ENCODE measurements at places on chromosomes 16 and 17.

DNA sequence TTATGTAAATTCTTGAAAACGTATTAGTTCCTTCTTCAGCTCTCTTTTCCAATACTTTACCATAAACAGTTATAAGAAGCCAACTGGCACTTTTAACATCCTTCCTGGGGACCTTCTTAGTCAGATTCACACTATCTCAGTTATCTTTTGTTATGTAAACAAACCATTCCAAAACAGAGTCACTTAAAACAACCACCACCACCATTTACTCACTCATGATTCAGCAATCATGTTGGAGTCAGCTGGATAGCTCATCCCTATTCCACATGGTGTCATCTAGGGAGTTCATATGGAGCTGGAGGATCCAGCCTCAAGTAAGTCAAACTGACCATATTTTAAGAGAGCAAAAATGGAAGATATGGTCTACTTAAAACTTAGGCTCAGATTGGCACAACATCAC is 240.3 kb upstream of the IRX3 start:
- DNase-seq = no peak

DNA sequence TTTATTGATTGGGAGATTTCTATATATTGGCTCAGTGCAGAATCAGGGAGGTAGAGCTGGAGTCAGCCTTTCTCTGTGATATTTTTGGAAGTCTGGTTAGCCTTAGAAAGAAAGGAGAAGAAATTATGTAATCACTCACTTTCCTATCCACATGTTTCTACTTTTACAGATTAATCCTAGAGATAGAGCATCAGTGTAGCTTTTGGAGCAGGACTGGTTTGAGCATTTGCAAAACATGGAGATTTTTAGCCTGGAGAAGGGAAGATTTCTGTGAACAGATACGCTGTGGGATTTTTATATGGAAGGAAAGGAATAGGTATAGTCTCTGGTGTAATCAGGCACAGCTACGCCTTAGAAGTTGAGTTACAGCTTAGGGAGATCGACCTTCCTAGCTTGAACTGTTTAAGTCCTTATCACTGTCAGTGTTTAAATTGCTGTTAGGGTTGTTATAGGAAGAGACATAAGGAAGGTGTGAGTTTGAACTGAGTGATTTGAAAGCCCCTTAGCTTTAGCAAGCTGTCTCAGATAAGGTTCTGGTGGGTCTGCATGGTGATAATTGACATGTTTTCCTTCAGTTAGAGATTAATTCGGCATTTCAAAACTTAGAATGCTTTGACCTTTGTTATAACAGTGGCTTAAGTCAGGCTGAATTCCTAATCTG is 20.5 kb downstream of the METTL9 start:
- DNase-seq = no peak

DNA sequence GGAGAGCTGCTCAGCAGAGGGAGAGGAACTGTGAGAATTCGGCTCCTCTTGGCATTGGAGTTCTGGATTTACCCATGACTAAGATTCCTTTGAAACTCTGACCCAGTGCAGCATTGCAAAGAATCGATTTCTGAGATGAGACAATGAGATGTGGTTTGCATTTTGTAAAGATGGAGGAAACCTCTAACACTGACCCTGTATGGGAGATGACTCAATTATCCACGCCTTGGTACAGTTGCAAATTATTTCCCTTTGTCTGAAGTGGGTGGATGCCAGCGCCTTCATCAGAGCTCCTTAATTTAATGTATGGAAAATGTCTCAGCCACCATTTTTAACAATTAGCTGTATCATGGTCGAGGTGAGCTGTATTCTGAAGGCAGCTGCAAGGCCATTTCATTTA is 53.4 kb downstream of the NUP93 start:
- DNase-seq = no peak

- DNase-seq = no peak
Observed at GRCh38 chr16:51996516-51996915, 550.4 kb downstream of the TOX3 start.

GRCh38 chr17:68179236-68179925 is 68.5 kb upstream of the AMZ2 start:
- DNase-seq = no peak

DNA sequence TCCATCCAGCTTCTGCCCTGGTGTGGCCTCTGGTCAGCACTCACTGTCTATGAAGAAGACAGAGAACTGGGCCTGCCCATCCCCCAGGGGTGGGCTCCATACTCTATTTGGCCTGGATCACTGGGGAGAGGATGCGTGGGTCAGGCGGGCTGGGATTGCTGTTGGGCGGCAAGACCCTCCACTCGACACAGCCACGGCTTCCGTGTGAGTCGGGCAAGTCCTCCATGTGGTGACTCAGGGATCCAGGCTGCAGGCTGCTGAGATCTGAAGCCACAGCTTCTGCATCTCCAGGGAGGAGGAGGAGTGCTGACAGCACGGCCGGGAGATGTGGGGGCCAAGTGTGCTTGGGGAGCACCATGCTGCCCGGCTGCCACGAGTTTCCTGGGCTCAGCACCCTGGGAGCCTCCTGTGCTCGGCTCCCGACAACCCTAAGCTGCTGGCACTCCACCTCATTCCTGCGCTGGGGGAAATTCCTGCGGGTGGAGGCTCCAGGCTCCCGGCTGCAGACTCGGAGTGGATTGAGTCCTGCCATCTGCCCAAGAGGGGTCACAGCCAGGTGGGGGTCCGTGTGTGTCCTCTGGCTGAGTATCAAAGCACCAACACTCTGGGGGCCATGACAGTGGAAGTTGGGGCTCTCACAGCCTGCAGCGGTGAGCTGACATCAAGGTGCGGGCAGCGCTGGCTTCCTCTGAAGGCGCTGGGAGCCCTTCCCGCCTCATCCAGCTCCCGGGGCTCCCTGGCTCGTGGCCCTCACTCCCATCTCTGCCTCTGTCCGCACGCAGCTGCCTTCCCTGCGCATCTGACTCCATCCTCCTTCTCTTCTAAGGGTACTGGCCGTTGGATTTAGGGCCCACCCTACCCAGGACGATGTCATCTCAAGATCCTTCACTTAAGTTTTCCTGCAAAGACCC is 24.4 kb upstream of the CBFA2T3 start:
- no peak for DNase-seq

- no peak for DNase-seq
Observed at GRCh38 chr16:50996166-50996829, 154.8 kb downstream of the SALL1 start.

DNA sequence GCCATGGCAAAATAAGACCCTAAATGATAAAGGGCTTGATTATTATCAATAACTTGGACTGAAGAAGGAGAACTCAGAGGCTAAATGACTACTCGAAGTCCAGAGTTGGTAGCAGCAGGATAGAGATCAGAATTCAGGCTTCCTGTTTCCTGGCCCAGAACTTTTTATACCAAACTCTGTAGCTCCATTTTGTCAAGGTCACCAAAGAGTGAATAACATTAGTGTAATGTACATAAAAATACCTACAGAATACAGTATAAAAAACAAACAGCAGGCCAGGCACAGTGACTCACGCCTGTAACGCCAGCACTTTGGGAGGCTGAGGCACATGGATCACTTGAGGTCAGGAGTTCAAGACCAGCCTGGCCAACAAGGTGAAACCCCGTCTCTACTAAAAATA is 79.0 kb downstream of the ARHGAP17 start:
- DNase-seq = no peak

DNA sequence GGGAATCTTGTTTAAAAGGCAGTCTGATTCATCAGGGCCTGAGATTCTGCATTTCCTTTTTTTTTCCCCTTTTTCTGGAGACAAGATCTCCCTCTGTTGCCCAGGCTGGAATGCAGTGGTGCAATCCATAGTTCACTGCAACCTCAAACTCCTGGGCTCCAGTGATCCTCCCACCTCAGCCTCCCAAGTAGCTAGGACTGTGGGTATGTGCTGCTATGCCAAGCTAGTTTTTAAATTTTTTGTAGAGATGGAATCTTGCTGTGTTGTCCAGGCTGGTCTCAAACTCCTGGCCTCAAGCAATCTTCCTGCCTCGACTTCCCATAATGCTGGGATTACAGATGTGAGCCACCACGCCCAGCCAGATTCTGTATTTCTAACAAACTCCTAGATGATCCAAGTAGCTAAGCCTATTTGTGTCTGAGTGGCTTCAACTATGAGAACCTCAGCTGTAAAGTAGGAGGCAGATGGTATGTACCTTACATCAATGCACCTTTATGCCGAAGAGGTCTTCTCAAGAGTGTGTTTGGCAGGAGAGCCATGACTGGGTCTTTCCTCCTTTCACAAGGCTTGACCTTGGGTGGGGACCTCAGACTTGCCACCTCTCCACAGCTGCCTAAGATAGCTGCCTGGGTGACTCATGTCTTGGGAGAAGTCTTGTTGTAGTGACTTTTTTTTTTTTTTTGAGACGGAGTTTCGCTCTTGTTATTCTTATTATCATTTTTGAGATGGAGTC is 10.9 kb downstream of the LDAF1 start:
- DNase-seq = no peak

DNA sequence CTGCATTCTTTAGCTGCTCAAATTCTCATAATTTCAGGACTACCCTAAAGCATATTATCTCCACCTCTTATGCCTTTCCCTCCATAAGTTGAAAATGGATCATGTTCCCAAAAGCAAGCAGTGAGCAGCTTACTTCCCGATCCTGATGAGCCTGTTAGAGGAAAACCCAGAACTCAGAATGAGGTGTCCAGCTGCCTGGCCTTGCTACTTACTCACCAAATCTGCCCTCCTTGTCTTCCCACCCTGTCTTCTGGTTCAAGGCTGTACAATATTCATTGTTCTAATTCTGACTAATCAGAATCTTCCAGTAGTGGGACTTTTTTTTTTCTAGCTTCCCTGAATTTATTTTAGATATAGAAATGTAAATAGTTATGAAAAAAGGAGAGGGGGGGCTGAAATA is 10.8 kb downstream of the LYRM1 start:
- DNase-seq = no peak

DNA sequence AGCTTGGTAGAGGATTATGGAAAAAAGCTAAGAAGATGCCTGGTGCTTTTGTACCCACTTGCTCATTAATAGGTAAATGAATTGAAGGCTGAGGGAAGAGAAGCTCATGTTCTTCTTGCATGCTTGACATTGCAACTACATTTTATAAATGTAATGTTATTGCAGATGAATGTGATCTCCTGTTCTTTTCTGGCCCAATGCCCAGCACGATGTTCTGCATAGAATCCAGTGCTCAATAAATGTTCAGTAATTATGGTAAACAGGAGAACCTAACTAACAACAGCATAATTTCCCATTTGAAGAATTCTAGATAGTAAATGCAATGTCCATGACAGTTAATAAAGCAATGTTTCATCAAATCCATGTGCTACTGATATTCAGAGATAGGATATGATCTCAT is 638.2 kb upstream of the SOX9 start:
- DNase-seq = no peak

- DNase-seq = no peak
Observed at GRCh38 chr17:30503558-30503957, 26.4 kb downstream of the GOSR1 start.

Measured in SHP77 (cell line).